ENCODE measurements at places on chromosomes 1 and 21.

GRCh38 chr21:42674351-42674940 lies 21.0 kb downstream of the PDE9A start:
- no peak for DNase-seq

GRCh38 chr1:107877745-107878144 lies 87.2 kb downstream of the VAV3 start:
- no peak for DNase-seq

GRCh38 chr1:94981575-94981973 lies 54.7 kb upstream of the CNN3 start:
- no peak for DNase-seq

DNA sequence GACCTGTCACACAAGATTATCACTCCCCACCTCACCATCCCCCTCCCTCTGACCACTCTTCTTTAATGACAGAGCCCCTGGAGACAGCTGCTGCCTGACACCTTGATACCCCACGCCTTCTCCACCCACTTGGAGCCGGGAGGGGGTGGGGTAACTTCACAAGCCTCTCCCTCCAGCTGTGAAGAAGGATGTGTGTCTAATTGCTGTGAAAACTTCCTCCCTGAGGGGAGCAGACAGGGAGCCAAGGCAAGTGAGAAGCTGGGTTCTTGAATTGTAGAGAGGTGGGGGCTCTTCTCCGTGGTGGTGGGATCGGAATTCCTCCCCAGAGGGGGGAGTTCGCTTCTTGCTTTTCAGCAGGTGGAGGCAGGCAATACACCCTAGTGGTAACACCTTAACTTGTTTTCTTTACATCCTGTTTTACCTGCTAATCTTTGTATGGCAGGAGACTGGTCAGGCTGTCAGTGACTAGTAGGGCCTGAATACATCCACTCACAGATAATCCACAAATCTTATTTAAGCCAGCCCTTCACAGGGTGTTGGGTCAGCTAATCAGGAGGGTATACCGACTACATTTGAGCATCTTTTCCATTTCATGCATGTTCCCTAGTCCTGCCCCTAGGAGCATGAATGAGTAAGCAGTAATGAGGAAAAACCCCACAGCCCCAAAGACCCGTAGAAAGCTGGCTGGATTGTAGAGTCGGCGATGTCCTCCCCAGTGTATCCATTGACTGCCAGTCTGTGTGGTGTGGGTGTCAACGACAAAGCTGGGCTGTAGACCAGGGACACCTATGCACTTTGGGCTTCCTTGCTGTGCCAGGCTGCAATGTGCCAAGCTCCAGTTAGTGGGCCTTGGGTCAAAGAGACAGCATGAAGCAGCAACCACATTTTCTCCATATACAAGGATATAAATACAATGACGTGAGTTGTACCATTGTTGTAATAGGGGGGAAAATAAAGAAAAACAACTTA lies 57.3 kb downstream of the NFASC start:
- DNase-seq = no peak

- no peak for DNase-seq
These were observed 6.9 kb upstream of the RABGAP1L start for GRCh38 chr1:174152427-174152826.

GRCh38 chr1:56831871-56832693 lies 12.9 kb upstream of the FYB2 start:
- DNase-seq = peak; percentile 72

GRCh38 chr1:172373864-172374263 lies 46.6 kb upstream of the C1orf105 start:
- no peak for DNase-seq

- no peak for DNase-seq
These were observed 94.5 kb downstream of the HUNK start for GRCh38 chr21:31967334-31967733.

- no peak for DNase-seq
These were observed 159.8 kb downstream of the TGFBR3 start for GRCh38 chr1:91725989-91726721.

DNA sequence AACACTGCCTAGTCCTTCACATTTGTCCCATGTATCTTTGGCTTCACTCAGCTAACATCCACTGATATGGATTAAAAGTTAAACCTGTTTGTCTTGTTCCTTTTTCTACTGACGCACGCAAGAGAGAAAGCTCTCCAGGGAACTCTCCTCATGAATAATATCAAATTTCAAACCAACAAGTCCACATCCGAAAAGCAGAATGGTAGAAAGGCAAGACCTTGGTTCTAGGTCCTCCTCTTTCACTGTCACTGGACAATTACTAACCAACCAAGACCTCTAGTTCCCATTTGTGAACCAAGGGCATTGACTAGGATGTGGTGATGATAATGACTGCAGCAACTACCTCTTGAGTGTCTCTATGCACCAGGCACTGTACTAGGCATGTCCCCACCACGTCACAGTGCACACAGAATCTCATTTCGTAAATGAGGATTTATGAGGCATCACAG lies 8.4 kb downstream of the PLPP3 start:
- no peak for DNase-seq

- DNase-seq = peak; percentile 93
These were observed at the start of gene DCAF6 for GRCh38 chr1:167936068-167936929. TSS of gene DCAF6 (plus strand) at chr1:167936683. CDS start at chr1:167936912, 229 bp downstream.

DNA sequence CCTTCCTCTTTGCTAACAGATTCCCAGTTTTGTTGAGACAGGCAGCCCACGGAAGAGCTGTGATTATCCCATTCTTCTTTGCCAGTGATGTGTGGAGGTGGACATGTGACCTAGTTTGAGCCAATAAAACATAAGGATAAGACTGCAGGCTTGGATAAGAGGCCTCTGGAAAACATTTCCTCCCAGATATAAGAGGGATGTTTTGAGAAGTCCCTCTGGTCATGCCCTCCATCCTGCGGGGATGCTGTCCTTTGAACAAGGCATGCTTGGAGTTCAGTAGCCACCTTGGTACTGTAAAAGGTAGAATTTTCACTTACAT lies 155.7 kb downstream of the TM2D1 start:
- no peak for DNase-seq

DNA sequence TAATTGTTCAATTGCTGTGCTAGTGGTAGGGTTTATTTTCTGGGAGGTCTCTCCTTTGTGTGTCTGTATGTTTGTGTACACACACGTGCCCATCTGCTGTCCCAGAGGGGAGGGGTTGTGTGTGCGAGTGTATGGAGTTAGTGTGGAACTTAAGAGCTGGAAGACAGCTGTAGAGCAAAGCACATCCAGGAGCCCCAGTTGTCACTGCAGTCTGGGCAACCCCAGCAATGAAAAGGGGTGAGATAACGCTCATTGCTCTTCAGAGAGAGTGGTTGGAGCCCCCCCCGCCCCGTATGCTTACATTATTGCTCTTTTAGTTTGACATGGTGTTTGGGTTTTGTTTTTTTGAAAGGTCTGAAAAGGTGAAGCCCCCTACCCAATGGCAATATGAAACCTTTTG lies 36.9 kb downstream of the NCF2 start:
- no peak for DNase-seq

DNA sequence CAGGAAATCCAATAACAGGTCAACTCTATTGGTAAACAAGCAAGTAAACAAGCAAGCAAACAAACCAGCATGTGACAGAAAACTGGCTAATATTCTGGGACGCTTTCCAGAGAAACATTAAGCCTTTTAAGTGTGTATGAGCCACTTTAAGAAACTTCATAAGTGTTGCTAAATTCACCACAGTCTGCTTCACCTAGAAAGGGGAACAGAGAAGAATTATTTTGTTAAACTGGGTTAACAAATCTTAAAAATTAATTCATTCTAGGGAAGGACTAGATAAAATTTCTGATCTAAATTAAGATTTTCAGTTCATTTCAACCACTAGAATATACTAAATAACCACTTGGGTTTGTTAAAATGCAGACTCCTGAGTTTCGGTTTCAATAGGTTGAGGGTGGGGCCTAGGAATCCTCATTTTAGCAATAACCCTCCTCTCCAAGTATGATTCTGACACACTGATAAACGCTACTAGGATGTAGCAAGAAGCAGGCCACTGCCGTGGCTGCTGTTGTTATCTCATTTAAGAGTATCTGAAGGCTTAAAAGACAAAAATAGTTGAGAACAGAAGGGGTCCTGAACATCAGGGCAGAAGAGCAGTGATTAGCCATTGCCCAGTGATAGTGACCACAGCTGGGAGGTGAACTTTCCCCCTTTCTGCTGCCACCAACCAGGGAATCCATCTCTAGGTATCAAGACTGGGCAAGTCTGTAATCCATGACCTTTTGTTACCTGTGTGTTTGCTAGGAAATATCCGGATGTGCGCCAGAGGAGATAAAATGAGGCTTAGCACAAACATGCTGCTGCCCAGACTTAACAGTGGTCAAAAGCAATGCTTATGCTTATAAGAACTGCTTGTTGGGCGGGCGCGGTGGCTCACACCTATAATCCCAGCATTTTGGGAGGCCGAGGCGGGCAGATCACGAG lies 11.2 kb downstream of the CREG1 start:
- no peak for DNase-seq

DNA sequence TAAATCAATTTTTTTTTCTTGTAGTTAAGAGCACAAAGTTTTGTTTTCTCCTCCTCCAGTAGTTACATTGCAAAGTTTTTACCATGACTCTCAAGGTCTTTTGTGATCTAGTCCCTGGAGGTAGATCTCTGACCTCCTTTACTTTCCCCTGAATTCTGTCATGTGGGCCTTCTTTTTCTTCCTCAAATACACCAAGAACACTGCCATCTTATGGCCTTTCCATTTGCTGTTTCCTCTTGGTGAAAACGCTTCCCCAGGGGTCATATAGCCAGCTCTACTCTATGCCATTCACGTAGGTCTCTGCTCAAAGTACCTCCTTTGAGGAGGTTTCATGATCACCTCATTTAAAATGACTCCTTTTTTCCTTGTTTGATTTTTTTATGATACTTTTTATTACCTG lies 2.7 kb downstream of the DDX20 start:
- no peak for DNase-seq

GRCh38 chr1:203176273-203177035 lies 828 bp upstream of the MYBPH start:
- DNase-seq = no peak

GRCh38 chr1:227242811-227243682 lies 75.2 kb downstream of the CDC42BPA start:
- no peak for DNase-seq

DNA sequence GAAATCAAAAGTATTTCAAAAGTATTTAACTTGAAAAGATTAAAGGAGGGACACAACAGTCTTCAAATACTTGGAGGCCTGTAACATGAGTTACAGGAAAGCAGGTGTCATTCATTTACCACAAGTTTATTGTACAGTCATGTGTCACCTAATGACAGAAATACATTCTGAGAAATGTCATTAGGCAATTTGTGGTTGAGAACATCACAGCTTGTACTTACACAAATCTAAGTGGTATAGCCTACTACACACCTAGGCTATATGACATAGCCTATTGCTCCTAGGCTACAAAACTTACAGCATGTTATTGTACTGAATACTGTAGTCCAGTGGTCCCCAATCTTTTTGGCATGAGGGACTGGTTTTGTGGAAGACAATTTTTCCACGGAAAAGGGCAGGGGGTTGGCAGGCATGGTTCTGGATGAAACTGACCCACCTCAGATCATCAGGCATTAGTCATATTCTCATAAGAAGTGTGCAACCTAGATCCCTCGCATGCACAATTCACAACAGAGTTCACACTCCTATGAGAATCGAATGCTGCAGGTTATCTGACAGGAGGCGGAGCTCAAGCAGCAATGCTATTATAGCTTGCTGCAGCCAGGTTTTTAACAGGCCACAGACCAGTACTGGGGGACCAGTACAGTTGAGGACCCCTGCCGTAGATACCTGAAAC lies 25.0 kb upstream of the PHTF1 start:
- no peak for DNase-seq

DNA sequence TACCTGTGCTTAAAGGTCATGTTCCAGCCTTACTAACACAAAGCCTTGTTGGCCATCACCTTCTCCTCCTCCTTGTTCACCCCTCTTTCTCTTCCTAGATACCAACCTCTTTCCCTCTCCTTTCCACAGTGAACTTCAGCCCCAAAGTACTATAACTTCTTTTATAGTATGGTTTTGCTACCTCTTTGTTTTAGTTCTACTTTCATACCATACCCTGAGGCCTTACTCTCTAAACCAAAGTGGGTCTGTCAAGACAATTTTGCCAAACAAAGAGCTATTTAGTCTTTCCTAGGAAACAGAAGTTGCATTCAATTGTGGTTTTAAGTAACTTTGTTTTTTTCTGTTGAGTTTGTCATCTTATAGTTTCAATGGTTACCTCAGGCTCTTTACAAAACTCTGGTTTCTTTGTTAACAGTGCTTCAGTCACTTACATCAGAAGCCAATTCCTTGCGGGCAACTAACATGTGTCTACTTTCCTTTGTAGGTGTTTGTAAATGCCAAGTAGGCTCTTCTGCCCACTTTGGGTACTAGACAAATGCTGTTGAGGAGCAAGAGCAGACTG lies 623.9 kb upstream of the PKN2 start:
- peak; percentile 16 for DNase-seq

- DNase-seq = no peak
These were observed 56.8 kb downstream of the SKI start for GRCh38 chr1:2284932-2285331.

- DNase-seq = no peak
These were observed 108.2 kb downstream of the FOXD2 start for GRCh38 chr1:47545912-47546483.

- DNase-seq = no peak
These were observed 30.5 kb downstream of the CAMTA1 start for GRCh38 chr1:6815726-6816125.

GRCh38 chr1:67747671-67748546 lies 62.9 kb downstream of the GADD45A start:
- no peak for DNase-seq

- no peak for DNase-seq
These were observed 1656.1 kb downstream of the KCNT2 start for GRCh38 chr1:194952171-194952570.

DNA sequence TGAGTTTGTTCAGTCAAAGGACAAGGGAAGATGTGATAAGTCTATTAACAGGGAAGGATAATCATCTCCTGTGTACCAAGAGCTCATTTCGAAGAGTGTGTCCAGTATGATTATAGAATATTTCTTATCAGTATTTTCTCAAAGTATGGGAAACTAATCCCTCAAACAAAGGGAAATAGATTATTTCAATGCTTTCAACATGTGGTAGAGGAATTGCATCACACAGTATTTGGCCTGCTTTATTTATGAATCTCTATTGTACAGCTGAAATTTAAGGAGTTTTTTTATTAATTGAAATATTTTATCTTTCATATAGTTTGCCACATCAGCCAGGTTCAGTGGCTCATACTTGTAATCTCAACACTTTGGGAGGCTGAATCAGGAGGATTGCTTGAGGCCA lies 151.0 kb downstream of the CLEC20A start:
- DNase-seq = no peak

- no peak for DNase-seq
These were observed 8.4 kb upstream of the FAAP20 start for GRCh38 chr1:2202843-2203601.

- no peak for DNase-seq
These were observed 58.5 kb downstream of the SLC25A24 start for GRCh38 chr1:108141621-108142020.

DNA sequence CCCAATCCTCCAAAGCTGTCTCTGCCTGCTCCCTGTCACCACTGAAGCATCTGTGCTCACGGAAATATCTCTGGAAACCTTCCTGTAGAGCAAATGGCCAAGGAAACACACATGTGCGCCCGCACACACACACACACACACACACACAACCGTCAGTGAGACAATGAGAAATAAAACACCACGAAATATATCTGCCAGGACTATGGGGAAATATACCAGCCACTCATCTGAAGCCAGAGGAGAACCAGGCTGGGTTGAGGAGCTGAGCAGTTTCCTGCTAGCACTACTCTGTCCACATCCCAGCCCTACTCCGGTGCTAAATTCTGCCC lies 25.1 kb upstream of the PLXNA2 start:
- DNase-seq = no peak

GRCh38 chr21:15638856-15639549 lies 90.8 kb upstream of the USP25 start:
- DNase-seq = no peak
